ENCODE measurements at places on chromosomes 11 and 22. TPM values are rescaled to one million over a fixed set of nuclear protein-coding genes. Genes with fewer than 3 reads are reported as not detected.

Gene CBLIF
- total RNA-seq: not detected

Gene SMCO4
- total RNA-seq: 7.7 TPM

Gene SNRPD3
- 158 TPM for total RNA-seq

Gene CCDC188
- not detected for total RNA-seq

Gene SMIM35
- not detected for total RNA-seq

Gene OR2AG1
- not detected for total RNA-seq

Gene PRG3
- total RNA-seq: not detected

Gene CHORDC1
- total RNA-seq: 122 TPM

Gene APIP
- total RNA-seq: 23.3 TPM
